Urinary bladder (tissue), 4 donors: ENCODE measurements at places on chromosomes 16 and 17. TPM values are rescaled to one million over a fixed set of nuclear protein-coding genes. Genes with fewer than 3 reads are reported as not detected.

- DNase-seq: no peak
These were observed 393.2 kb downstream of the CDH13 start for GRCh38 chr16:83019963-83020362.

- no peak for DNase-seq
These were observed 1.0 kb downstream of the FLYWCH2 start for GRCh38 chr16:2884041-2884451.

GRCh38 chr16:30368122-30368791, 2.0 kb downstream of the TBC1D10B start:
- DNase-seq: no peak

CCDC78 gene
- 0.74 TPM for total RNA-seq

KCNJ18 gene
- total RNA-seq: not detected
